ENCODE measurements at places on chromosomes 7 and 10.

DNA sequence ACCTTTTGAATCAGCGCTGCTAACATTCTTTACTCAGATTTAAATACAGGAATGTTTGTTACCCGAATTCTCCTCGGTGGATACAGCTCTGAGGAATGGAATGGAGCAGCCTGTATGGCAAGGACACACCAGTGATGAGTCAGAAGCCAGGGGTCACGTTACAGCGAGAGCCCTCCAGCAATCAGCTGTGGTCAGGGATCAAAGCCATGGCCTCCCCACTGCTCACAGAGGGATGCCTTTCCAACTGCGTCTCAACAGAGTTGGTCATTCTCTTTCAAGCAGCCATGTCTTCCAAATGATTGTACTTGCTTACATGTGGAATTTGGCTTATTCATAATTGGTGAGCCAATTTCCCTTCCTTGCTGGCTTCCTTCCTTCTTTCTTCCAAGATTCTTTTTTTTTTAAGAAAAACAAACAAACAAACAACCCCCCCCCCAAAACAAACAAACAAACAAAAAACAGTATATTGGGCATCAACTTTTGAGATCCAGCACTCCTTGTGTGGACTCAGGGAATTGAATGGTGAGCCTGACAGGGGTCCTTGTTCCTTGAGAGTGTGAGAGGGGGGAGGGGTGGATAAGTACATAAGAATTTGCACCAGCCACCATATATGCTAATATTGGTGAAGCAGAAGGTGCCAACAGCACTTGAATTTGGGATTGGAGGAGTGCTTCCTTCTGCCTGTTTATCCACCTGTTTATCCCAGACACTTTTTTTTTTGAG is 100.2 kb downstream of the ATXN7L1 start:
- DNase-seq, result no peak

DNA sequence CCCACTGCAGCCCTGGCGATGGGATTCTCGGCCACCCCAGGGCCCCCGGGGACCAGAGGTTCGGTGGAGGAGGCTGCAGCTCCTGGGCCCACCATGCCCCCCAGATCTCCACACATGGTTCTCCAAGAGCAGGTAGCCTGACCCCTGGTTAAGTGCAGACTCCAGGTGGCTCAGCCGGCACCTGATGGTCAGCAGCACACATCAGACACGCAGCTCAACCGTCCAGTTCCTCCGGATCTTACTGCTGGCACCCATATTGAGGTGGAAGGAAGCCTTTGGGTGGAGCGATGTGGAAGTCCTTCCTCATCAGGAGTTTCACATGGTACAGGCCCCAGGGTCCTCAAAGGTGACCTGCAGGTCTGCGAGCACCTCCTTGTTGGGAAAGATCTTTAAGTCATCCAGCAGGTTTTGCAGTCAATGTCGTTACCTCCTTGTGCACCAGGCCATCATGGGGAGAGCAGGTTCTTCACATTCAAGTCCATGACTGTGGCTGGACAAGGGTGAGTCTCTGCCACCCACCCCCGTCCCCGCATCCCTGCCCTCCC is 74.2 kb upstream of the EEPD1 start:
- no peak for DNase-seq

DNA sequence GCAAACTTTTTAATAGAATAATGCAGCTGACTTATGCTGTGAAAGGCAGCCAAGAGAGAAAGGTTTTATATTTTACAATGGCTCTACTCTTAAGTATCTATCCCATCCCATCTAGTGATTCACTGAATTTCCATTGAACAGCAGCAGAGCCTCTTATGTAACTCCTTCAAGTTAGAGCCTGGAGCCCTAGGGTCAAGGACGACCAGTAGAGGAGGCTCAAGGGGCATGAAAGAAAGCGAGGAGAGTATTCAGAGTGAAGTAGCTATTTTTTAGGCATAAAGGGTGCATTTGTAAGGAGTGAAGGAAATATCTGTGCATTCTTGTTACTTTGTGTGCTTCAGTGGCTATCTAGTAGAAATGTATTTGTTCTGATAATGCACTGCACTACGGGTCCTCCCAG is 180.2 kb upstream of the TPK1 start:
- DNase-seq, result no peak

DNA sequence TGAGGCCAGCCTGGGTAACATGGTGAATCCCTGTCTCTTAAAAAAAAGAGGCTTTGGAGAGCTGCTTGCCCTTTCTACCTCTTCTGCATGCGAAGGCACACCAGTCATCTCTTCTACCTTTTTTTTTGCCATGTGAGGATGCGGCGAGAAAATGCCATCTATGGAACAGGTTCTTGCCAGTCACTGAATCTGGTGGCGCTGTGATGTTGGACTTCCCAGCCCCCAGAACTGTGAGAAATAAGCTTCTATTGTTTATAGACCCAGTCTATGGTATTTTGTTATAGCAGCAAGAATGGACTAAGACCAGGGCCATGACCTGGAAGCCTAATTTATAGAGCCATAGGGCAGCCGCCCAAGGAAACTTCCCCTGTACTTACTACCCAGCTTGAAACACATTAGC is 112.9 kb downstream of the HIP1 start:
- DNase-seq, result no peak

DNA sequence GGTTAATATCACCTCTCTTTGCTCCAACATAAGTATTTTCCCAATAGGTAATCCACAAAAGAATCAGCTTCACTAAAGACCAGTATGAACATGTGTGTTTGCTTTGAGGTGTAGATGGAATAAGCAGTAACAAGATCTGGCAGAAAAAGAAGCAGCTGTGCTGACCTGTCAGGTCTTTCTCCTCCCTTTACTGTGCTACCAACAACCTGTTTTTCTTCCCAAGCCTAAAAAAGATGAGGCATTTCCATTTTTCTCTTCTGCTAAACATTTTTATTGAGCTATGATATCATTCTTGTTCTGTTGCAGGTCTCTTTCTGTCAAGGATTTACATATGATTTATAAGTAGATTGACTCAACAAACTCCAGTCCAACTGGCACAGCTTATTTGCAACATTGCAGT is 315.2 kb upstream of the GLI3 start:
- DNase-seq, result no peak

DNA sequence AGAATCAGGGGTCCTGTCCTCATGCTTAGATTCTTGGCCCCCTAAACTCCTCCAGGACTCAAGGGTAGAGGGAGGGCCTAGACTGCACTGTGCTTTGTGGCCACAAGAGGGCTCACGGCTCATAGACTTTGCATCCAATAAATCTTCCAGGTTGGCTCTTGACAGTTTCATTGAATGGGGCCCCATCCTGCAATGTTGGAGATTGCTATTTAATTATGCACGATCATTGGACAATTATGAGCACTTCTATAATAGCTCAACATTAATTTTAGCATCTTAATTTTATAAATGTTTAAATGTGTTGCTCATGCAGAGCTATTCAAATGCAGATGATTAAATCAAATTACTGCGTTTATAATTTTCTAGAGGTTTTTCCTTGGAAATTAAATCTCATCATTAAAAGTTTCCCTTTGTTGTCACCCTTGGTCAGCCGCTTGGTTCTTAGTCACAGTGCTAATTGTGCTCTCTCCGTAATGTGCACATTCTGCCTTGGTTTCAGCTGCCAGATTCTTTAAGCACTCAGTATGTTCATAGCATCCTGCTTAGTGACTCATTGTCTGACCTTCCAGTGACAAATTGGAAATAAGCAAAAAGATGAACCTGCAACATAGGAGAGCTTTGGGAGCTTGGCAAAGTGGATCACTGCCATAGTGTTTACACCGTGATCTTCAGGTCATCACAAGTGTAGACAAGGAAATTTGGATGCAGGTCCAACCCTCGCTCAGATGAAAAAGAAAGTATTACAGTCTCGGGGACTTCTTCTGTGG is 33.4 kb upstream of the PLPP4 start:
- DNase-seq, result peak; percentile 31

DNA sequence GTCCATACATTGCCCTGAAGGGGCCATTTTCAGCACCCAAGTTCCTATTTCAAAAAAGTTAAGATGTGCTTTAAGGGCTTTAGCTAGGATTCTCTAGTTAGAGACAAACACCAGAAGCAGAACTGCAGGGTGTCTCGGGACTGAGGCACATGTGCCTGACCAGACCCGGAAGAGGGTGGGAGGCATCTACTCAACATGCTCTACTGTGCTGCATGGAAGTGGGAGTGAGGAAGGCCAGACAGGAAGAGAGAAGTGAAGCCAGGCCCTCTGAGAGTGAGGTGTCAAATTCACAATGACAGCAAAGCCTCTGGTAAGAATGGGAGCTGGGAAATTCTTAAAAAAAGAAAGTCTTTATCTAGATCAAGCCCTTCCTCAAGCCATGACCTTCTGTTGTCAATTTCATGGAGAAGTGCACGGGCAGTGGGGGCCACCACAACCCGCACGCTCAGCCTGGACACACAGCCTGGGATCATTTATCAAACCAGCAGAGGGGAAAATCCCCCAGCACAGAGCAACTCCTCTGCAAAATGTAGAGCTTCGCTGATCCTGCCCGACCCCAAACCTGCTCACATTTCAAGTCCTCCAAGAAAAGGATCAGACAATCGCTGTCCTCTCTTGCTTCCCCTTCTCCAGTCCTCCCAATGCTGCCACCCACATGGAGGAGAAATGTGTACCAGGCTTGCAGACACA is 38.7 kb downstream of the PLXNA4 start:
- DNase-seq, result no peak

- DNase-seq, result no peak
Measured at GRCh38 chr7:53229202-53229601, 193.8 kb downstream of the POM121L12 start.

DNA sequence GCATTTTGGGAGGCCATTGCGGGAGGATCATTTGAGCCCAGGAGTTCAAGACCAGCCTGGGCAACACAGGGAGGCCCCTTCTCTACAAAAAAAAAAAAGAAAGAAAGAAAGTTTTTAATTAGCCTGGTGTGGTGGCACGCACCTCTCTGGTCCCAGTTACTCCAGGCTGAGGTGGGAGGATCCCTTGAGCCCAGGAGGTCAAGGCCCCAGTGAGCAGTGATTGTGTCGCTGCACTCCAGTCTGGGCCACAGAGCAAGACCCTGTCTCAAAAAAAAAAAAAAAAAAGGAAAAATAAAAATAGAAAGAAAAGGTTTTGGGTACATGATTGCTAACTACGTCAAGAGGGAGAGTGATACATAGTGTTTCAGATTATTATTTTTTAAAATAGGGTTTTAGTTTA is 2.0 kb upstream of the USP54 start:
- DNase-seq, result no peak

- DNase-seq, result no peak
Measured at GRCh38 chr7:11486271-11486670, 345.7 kb downstream of the THSD7A start.

GRCh38 chr10:112160834-112161233 is 22.7 kb downstream of the GPAM start:
- no peak for DNase-seq

DNA sequence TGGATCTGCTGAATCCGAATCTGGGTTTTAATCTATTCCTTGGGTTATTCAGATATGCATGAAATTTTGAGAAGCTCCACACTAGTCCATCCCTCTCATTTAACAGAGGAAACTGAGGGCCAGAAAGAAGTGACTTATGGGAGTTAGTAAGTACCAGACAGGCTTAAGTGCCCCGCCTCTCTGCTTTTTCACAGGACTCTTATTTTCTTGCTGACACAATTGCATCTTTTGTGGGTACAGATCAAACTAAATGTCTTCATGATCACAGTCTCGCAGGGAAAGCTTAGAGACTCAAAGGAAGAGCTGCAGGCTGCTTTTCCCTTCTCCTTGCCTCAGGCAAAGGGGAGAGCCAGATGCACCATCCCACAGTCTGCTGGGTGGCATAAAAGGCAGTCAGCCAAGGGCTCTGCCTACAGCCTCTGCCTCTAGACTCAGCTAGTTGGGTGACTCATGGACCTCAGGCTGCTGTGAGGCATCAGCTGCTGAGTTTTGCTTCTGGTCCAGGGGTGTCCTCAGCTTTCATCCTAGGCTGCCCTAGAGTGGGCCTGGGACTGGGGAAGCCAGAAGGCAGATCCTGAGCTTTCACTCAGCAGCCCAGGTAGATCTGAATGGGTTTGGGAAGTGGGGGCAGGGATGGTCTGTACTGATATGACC is 11.6 kb downstream of the GOLGA7B start:
- peak; percentile 2 for DNase-seq

GRCh38 chr7:51680594-51681399 is 364.2 kb upstream of the COBL start:
- DNase-seq, result no peak

DNA sequence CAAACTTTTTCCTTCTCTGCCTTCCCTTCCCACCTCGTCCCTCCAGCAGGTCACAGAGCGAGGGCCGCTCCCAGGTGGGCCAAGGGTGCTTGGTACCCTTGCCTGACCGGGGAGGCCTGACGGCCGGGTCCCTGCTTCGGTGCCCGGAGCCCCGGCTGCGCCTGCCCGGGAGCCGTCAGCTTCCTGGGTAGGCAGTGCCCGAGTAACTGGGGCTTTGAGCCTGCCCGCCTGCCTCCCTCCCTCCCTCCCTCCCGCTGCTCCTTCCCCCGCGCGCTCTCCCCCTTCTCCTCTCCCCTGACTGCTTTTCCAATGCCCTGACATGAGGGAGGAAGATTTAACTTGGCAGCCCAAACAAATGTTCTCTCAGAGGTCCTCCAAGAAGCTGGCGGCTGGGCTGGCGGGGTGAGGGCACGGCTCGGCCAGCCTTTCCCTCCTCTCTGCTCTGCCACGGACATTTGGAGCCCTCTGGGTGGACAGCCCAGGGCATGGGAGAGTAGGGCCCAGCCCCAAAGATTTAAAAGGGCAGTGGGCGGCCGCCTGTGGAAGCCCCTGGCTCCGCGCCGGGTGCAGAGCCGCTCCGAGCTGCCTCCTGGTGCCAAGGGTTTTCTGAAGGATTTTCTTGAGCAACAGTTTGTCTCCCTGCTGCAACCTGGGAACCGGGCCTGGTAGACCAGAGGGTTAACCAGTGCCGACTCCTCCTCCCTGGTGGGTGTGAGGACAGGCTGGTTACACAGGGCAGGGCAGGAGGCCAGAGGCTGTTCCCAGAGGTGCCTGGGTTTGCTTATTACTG is 2.0 kb downstream of the ZMIZ1 start:
- peak; percentile 33 for DNase-seq

- no peak for DNase-seq
Measured at GRCh38 chr7:112757337-112757736, 32.9 kb downstream of the TMEM168 start.

DNA sequence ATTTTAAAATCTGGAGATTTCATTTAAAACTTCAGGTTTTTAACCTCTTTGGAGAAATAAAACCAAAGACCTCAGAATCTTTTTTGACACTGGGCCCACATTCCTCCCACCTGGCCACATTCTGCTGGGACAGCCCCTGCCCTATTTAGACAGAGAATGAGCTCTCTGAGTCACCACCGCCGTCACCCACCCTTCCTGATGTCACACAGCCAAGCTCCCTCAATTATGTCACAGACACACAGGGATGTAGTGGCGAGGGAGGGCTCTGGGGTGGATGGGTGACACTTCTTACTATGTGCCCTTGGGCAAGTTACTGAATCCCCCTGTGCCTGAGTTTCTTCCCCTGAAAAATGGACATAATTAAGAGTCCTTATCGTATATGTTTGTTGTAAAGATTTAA is 162.6 kb downstream of the RAB11FIP2 start:
- no peak for DNase-seq

DNA sequence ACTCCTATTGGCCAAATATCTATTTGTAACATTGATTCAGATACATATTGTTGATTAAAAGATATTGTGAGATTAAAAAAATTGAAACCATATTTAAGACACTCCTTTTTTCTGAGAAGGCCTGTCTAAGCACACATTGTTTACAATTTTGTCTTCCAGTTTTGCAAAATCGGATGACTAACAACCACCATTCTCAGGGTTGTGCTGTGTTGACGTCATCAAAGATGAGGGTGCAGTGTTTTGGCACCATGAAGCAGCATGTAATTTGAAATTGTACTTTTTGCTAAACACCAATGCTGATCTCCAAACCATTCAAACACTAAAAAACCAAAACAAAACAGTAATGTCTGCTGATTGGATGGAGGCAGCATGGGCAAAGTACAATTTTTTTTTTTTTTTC is 7.4 kb downstream of the CREB5 start:
- no peak for DNase-seq

GRCh38 chr7:16646472-16647072 is 591 bp downstream of the BZW2 start:
- DNase-seq, result peak; percentile 16
